ENCODE measurements at places on chromosomes 3 and 15. TPM values are rescaled to one million over a fixed set of nuclear protein-coding genes. Genes with fewer than 3 reads are reported as not detected.

The ARNT2 gene
- polyA plus RNA-seq = 65.6 TPM

The FAM162A gene
- polyA plus RNA-seq = 45.6 TPM

The BNIP2 gene
- polyA plus RNA-seq = 8.4 TPM

The CYP19A1 gene
- 0.58 TPM for polyA plus RNA-seq

The SEMA7A gene
- polyA plus RNA-seq = 22.2 TPM

The BCL2A1 gene
- not detected for polyA plus RNA-seq

The IL5RA gene
- polyA plus RNA-seq = 8.1 TPM

The CRABP1 gene
- polyA plus RNA-seq = 118 TPM

The TM6SF1 gene
- polyA plus RNA-seq = 2.7 TPM

The ADCY5 gene
- polyA plus RNA-seq = 14.5 TPM

Measured in brain (organoid and tissue), 16 donors.